Placental epithelial cell (primary cell): ENCODE measurements at places on chromosomes 16 and 17. TPM values are rescaled to one million over a fixed set of nuclear protein-coding genes. Genes with fewer than 3 reads are reported as not detected.

The FBXW10 gene
- 0.11 and 0.39 TPM in 2 replicates for total RNA-seq

The TPSG1 gene
- total RNA-seq = not detected in 2 replicates

The TAC4 gene
- not detected in 2 replicates for total RNA-seq

The EXOC7 gene
- total RNA-seq = 99.7 and 118 TPM in 2 replicates

The OR2C1 gene
- under 0.01 and 0.43 TPM in 2 replicates for total RNA-seq

The CCDC200 gene
- total RNA-seq = not detected in 2 replicates

The CRHR1 gene
- not detected in 2 replicates for total RNA-seq

The PDP2 gene
- 5.1 and 6.7 TPM in 2 replicates for total RNA-seq

The TP53TG3 gene
- total RNA-seq = not detected in 2 replicates

The RNU2-1 gene
- total RNA-seq = not detected in 2 replicates

The G6PC1 gene
- total RNA-seq = not detected in 2 replicates

The ST6GALNAC2 gene
- total RNA-seq = 8.6 and 20.8 TPM in 2 replicates

The YPEL3 gene
- 44.5 and 59.7 TPM in 2 replicates for total RNA-seq

The RIPOR1 gene
- 45.1 and 61.7 TPM in 2 replicates for total RNA-seq

The PARN gene
- total RNA-seq = 21.6 and 27.1 TPM in 2 replicates

The HS3ST2 gene
- not detected in 2 replicates for total RNA-seq

The PLXDC1 gene
- 0.39 TPM in 1 of 2 replicates, not detected in the other for total RNA-seq

The NRN1L gene
- 0.54 and 0.79 TPM in 2 replicates for total RNA-seq

The KRTAP4-1 gene
- total RNA-seq = not detected in 2 replicates

The GCGR gene
- not detected in 2 replicates for total RNA-seq

The HOXB2 gene
- 7.8 and 9.8 TPM in 2 replicates for total RNA-seq

The EVI2A gene
- total RNA-seq = 0.39 TPM in 1 of 2 replicates, not detected in the other

The CD7 gene
- total RNA-seq = not detected in 2 replicates

The KRT25 gene
- total RNA-seq = not detected in 2 replicates

The KCNJ12 gene
- 0.11 and 0.39 TPM in 2 replicates for total RNA-seq

The FNDC8 gene
- total RNA-seq = not detected in 2 replicates

The IGFBP4 gene
- 40.2 and 49.1 TPM in 2 replicates for total RNA-seq

The GDPD3 gene
- 1.1 and 2.7 TPM in 2 replicates for total RNA-seq

The MT1G gene
- not detected in 2 replicates for total RNA-seq

The CNEP1R1 gene
- 23.6 and 40.8 TPM in 2 replicates for total RNA-seq

The NPIPA3 gene
- total RNA-seq = 0.79 TPM in 1 of 2 replicates, not detected in the other

The GPR179 gene
- under 0.01 TPM in 1 of 2 replicates, not detected in the other for total RNA-seq
